ENCODE measurements at places on chromosomes 13 and 19.

DNA sequence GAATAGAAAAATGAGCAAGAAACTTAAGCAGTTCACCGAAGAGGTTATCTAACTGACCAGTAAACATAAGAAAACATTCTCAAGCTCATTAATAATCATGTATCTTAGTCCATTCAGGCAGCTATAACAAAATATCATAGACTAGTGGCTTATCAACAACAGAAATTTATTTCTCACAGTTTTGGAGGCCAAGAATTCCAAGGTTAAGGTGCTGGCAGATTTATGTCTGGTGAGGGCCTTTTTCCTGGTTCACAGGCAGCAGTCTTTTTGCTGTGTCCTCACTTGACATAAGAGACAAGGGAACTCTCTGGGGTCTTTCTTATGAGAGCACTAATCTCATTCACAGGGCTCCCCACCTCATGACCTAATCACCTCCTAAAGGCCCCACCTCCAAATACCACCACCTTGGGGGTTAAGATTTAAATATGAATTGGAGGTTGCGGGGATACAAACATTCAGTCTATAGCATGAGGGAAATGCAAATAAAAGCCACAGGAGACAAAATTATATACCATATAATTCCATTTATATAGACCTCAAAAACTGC lies 123.6 kb downstream of the ZAR1L start:
- DNase-seq, result no peak

- DNase-seq, result no peak
Observed at GRCh38 chr13:79995334-79995733, 345.6 kb downstream of the SPRY2 start.

GRCh38 chr19:38650911-38651584 lies 3.6 kb downstream of the ACTN4 start:
- DNase-seq, result no peak

GRCh38 chr13:40123962-40124632 lies 468.6 kb downstream of the COG6 start:
- DNase-seq, result no peak

GRCh38 chr13:34462843-34463242 lies 479.2 kb upstream of the NBEA start:
- no peak for DNase-seq

DNA sequence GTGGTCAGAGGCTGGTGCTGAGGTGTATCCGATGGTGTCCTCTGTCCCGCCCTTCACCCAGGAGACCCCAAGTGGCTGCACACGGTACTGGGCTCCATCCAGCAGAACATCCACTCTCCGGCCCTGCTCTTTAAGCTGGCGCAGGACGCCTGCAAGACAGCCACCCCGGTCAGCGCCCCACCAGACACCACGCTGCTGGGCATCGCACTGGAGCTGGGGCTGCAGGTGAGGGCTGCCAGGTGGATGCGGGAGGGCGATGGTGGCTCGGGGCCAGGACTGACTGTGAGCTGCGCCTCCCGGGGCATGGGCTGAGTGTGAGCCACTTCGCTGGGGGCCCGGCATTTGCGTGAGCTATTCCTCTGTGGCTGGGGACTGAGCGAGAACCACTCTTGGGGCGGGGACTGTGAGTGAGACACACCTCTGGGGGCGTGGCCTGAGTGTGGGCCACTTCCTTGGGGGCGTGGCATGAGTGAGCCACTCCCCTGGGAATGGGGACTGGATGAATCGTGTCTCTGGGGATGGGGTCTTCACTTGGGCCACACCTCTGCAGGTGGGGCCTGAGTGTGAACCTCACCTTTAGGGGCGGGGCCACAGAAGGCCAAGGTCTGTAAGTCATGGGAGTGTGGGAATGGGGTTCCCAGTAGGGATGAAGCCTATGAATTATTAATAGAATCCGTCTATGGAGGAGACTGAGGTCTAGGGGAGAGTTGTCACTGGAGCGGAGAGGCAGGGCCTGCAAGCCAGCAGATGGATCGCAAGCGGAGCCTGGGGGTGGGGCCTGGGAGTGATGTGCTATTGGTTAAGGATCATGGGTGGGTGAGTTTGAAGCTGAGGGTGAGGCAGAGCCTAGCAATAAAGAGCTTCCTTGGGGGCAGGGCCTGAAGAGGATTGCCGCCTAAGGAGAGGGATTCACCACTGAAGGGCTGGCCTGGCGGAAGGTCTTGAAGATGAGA lies 30.5 kb downstream of the ZSWIM4 start:
- DNase-seq, result no peak

DNA sequence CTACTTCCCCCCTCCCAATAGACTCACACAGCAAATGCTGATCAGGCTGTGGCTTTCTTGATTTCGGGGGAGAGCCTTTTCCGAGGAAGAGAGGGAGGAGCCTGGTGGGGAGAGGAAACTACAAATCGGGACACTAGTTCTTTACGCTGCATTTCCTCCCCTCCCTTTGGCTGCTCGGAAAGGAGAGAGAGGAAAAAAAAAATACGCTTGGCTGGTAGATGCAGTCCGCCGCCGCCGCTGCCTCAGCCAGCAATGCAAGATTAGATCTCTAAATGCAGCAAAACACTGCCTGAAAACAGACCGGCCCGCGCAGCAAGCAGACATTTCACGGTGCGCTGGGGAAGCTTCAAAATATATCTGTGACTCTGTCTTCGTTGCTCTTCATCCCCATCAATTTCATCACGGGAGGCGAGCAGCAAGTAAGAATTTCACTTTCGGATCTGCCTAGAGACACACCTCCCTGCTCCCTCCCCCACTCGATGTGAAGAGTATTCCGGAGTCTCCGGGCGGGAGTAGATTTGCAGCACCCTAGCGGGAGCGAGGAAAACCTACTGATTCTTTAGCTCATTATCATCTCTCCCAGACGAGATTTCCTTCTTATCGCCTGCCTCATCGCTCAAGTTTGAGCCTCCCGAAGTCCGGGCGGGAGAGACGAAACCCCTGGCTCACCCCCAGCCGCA lies at the start of gene PCDH17:
TSS of gene PCDH17 (plus strand) at position 149 of the 680 bp plus-strand sequence. CDS start 803 bp downstream, outside the sequence.
- no peak for DNase-seq

DNA sequence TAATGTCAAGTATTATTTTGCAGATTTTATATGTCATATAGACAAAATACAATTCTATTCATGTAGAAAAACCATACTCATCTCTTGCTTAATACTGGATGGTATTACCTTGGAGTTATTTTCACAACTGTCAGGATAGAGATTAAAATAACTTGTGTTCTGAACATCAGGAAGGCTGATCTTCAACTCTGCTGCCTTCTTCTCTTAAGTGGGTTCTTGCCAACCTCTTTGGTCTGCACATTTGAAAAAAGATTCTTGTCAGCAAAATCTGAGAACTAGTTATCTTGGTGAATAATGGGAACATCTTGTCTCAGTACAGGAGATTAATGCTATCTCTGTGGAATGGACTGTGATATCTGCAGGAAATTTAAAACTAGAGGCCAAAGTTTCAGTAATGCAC lies 95.2 kb upstream of the FAM216B start:
- no peak for DNase-seq

- DNase-seq, result no peak
Observed at GRCh38 chr13:30729801-30730200, 5.5 kb upstream of the ALOX5AP start.

- no peak for DNase-seq
Observed at GRCh38 chr19:13581576-13581975, 75.3 kb upstream of the CACNA1A start.

GRCh38 chr19:51602189-51602854 lies 27.9 kb downstream of the SIGLEC5 start:
- no peak for DNase-seq

DNA sequence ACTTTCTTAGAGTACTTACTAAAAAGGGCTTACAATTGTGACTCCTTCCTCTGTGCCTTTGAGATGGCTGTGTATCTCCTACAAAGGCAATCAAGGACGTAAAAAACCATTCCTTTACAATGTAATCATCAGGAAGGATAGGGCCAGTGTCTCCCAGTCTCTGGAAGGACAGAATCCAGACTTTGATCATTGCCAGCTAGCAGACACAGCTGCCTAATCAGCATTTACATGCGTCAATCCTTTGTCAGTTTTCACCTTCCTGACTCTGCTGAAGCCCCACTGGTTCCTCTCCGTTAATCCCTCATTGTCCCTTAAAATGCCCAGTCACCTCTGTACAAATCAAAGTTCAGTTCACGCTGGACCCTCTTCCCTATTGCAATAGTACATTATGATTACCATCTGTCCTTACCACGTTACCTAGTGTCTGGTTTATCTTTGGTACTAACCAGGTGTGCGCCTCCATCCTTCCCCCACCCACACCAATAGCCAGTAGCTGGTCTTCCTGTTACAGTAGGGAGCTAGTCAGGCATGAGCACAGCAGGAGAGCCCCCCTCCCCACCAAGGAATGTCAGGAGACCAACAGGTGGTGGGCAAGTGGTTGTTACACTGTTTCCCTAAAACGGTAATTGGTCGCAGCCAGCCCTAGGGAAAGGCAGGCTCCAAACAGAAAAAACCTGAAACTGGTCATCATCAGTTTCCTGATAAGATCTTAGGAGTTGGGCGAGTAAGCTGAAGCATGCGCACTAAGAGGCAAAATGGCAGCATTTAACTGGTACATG lies 49.7 kb downstream of the TGDS start:
- no peak for DNase-seq

DNA sequence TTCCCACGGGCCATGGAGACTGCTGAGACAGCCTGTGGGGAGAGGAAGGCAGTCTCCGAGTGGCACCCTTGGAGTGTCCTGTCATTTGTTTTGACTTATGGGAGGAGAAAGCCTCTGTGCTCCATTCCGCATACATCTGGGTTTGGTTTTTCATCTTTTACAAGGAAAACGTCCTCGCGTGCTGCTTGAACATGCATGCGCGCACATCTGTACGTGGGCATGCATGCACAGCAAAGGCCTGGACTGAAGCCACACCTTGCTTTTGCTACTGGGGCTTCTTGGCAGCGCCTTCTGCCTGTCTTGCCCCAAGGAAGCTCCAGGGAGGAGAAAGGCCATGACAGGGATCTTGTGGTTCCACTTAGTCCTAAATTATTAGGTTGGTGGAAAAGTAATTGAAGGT lies 44.0 kb downstream of the SUGP2 start:
- DNase-seq, result no peak

DNA sequence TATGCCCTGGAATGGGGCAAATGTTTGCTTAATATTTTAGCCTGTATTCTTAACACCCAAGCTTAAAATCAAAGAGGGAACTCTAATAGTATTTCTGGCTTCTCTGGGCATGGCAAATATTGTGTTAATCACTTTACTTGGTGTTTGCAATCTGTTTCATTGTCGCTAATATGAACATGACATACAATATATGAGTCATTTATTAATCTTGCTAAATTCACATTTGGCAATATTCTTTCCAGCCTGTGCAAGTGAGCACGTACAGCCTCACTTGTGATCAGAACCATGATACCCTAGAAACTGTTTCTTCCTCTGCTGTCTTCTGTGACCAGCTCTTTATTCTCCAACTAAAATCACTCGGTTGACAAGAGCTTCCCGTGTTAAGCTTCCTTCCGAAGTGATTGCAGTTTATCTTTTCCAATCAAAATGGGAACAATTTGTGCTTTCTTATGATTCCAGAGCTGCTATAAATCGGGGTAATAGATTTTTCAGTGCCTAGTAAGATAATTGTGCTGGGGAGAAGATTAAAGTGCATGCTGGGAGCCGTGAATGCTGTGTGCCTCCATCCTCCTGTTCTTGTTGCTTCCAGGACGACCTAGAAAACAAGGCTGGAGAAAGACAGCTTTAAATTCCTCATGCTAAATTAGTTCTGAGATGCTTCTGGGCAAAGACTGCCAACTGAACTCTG lies 153.0 kb upstream of the TMTC4 start:
- DNase-seq, result no peak

DNA sequence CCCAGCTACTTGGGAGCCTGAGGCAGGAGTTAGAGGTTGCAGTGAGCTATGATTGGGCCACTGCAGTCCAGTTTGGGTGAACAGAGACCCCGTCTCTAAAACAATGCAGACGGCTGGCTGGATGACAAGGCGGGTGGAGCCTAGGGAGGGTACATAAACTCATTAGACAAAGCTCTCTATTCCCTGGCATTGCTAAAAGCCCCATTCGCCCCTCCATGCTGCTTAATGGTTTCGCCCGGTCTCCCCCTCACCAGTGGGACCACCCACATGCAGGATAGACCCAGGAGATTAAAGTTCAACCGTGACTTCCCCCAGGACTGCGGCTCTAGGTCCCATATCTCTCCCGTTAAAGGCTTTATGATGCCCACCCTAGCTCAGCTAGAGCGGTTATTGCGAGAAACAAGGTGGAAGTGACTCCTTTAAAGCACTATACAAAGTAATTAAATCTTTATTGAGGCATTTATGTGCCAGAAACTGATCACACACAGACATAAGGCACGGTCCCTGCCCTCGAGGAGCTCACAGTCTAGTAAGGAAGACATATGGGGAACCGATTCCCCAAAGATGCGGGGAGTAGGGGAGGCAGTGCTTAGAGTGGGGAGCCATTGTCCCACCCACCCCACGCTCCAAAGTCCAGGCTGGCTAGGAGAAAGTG lies 4.9 kb downstream of the LYPD3 start:
- no peak for DNase-seq

DNA sequence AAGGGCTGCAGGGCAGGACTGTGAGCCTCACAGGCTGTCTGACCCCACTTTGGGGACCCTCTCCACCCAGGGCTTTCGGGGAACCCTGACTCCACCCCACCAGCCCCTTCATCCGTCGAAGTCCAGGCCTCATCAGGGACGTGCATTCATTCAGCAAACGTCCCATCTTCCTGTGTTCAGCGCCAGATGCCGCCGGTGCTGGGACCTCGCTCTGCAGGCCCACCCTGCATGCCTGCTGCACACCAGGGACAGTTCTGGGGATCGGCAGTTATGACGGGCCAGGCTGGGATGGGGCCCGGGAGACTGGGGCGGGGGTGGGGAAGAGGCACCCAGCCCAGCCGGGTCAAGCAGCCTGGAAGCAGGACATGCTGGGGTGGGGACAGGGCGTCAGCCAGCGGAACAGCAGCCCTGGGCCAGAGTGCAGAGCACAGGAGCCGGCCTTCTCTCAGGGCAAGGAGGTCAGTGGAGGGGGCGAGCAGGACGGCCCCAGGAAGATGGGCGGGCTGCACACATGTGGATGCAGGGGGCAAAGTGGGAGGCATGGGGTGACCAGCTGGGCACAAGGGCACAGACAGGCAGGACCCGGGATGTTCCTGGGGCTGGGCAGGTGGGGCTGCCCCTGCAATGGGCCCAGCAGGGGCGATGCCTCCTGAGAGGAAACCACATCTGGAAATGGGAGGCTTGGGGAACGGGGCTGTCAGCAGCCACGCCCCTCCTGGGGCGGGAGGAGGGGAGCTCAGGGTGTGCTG lies 5.1 kb downstream of the GAMT start:
- no peak for DNase-seq

GRCh38 chr13:66329988-66330451 lies 900.1 kb downstream of the PCDH9 start:
- no peak for DNase-seq

Measured in stimulated activated CD4-positive, alpha-beta T cell treated with anti-CD3 and anti-CD28 coated beads, Interleukin-1b, Interleukin-23, amount 100 ng/mL, for 1 hour (primary cell).